ENCODE measurements at places on chromosomes 5 and 9. TPM values are rescaled to one million over a fixed set of nuclear protein-coding genes. Genes with fewer than 3 reads are reported as not detected.

GRCh38 chr9:98318834-98319478 is 63.5 kb upstream of the TBC1D2 start:
- H3K27ac ChIP-seq: no peak overlapping the region
- DNase-seq: no peak
- H3K36me3 ChIP-seq: no peaks in the 10 kb centered on the region

- DNase-seq: no peak
- H3K4me3 ChIP-seq: no peak overlapping the region
- H3K36me3 ChIP-seq: no peaks in the 10 kb centered on the region
- H3K4me1 ChIP-seq: no peaks in the 10 kb centered on the region
- H3K27ac ChIP-seq: no peak overlapping the region
These were observed 17.1 kb downstream of the RNF44 start for GRCh38 chr5:176519810-176520720.

GRCh38 chr5:131530706-131531331 is 104.2 kb downstream of the RAPGEF6 start:
- H3K27me3 ChIP-seq: no peaks in the 10 kb centered on the region
- H3K36me3 ChIP-seq: no peaks in the 10 kb centered on the region
- H3K4me1 ChIP-seq: peaks cover 20% of the 10 kb centered on the region
- DNase-seq: no peak
- no peak overlapping the region for H3K4me3 ChIP-seq

- peaks cover 20% of the 10 kb centered on the region for H3K4me1 ChIP-seq
- peak overlapping the region; percentile 69 for H3K27ac ChIP-seq
- no peak overlapping the region for H3K4me3 ChIP-seq
- DNase-seq: no peak
- H3K27me3 ChIP-seq: no peaks in the 10 kb centered on the region
These were observed 60.9 kb upstream of the SLC2A8 start for GRCh38 chr9:127336086-127336485.

- no peaks in the 10 kb centered on the region for H3K4me1 ChIP-seq
- H3K27ac ChIP-seq: no peak overlapping the region
- DNase-seq: no peak
- H3K27me3 ChIP-seq: no peaks in the 10 kb centered on the region
These were observed 68.2 kb downstream of the PHF2 start for GRCh38 chr9:93644397-93645088.

- no peak overlapping the region for H3K4me3 ChIP-seq
- H3K36me3 ChIP-seq: peaks cover 15% of the 10 kb centered on the region
- H3K27ac ChIP-seq: no peak overlapping the region
- H3K4me1 ChIP-seq: no peaks in the 10 kb centered on the region
- no peaks in the 10 kb centered on the region for H3K27me3 ChIP-seq
These were observed 13.9 kb downstream of the PTAR1 start for GRCh38 chr9:69745716-69746437.

GRCh38 chr9:96020300-96020791 is 144.9 kb downstream of the ERCC6L2 start:
- no peak for DNase-seq
- H3K36me3 ChIP-seq: no peaks in the 10 kb centered on the region
- peak overlapping the region; percentile 71 for H3K4me3 ChIP-seq
- H3K4me1 ChIP-seq: peaks cover 15% of the 10 kb centered on the region
- H3K27ac ChIP-seq: no peak overlapping the region
- H3K27me3 ChIP-seq: no peaks in the 10 kb centered on the region

DNA sequence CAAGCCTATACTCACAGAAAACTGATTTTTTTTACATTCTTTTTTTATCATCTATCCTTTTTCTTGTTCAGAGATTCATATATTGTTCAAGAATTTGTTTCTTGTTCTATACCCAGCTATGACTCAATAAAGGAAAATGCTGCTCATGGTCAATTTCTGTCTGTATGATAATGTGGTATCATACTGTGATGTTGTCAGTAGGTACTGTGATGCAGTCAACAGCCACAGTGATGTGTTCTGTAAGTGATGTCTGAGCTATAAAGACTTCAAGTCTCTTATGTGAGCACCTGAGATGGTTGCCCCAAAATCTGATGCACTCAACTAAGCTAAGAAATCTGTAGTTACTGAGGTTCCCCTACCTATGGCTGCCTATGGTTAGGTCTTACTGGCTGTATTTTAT is 294.2 kb upstream of the GRIN3A start:
- H3K4me3 ChIP-seq: no peak overlapping the region
- no peaks in the 10 kb centered on the region for H3K4me1 ChIP-seq
- no peaks in the 10 kb centered on the region for H3K36me3 ChIP-seq
- DNase-seq: no peak

DNA sequence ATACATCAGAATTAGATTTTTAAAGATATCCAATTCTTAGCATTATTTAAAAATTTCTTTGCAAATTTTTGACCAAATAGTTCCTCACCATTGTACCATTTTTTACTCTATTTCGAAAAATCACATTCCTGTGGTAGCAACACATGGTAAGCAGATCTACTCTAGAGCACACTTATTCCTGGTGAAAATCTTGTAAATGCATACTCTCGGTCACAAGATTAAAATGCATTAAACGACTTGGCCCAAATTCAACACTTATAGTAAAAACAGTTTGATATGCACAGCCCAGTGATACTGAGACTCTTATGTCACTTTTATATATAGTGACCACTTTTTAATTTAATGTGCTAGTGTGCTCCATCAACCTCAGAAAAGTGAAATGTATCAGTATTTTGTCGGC is 208.8 kb upstream of the TARS1 start:
- peaks cover 21% of the 10 kb centered on the region for H3K4me1 ChIP-seq
- no peaks in the 10 kb centered on the region for H3K36me3 ChIP-seq
- H3K27me3 ChIP-seq: no peaks in the 10 kb centered on the region
- no peak for DNase-seq

COL5A1 gene
- total RNA-seq: 129 TPM

TMC1 gene
- not detected for total RNA-seq

TRIM32 gene
- 33.3 TPM for total RNA-seq

FCHSD1 gene
- total RNA-seq: 47.0 TPM

BTNL3 gene
- total RNA-seq: not detected

AHRR gene
- 3.1 TPM for total RNA-seq

SLC1A1 gene
- 7.3 TPM for total RNA-seq

TDRD7 gene
- total RNA-seq: 13.9 TPM

Measured in thoracic aorta (tissue), 2 donors.